ENCODE measurements at places on chromosomes 1 and 21. TPM values are rescaled to one million over a fixed set of nuclear protein-coding genes. Genes with fewer than 3 reads are reported as not detected.

DNA sequence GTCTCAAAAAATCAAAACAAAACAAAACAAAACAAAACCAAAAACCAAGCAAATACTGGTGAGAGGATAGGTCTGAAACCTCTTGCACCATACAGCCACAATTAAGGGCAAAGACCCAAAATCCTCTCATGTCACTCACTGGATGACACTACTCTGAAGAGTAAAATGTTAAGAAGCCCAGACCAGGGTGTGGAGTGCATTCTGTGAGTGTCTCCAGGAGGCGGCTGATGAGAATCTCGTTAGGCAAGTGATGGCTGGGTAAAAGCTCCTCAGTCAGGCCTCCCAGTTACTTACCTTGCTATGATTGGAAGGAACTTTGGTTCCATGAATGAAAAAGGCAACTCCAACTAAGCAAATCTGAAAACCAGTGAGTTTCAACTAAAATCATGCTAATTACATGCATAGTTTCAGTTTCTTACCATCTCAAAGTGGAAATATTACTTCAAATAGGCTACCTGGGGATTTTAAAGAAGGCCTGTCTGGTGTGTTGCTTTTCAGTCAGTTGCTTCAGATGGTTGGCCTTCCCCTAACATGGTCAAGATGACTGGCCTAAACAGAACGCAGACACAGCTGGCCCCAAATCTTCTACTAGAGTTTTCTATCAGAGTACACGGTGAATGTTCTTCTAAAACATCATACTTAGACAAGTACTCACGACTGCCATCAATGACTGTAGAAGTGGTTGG is 95.1 kb downstream of the KIAA0319L start:
- no peak for DNase-seq

- no peak for DNase-seq
Observed at GRCh38 chr21:43313939-43314405, 113.0 kb downstream of the SIK1 start.

DNA sequence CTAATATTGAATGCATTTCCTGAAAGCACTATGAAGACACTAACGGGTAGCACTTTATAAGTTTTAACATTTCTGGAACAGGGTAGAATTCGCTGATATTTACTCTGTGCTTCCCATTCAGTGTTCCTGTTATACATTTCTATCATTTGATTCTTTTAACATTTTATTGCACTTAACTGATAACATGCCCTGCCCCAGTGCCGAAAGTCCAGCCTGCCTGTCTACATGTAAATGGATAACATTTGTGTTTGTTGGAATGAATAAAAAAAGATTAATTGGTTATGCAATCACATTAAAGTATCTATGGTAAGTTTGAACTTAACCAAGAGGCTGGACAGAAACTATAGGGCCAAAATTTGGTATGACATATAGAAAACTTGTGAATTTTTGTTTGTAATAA is 790.5 kb upstream of the TPTE start:
- DNase-seq = no peak

GRCh38 chr1:162299018-162299417 is 77.6 kb downstream of the SPATA46 start:
- DNase-seq = no peak

GRCh38 chr1:114224196-114224907 is 70.7 kb upstream of the SYT6 start:
- no peak for DNase-seq

GRCh38 chr1:58162952-58163550 is 383.5 kb downstream of the OMA1 start:
- no peak for DNase-seq

GRCh38 chr1:88800382-88801051 is 90.8 kb downstream of the GTF2B start:
- no peak for DNase-seq

DNA sequence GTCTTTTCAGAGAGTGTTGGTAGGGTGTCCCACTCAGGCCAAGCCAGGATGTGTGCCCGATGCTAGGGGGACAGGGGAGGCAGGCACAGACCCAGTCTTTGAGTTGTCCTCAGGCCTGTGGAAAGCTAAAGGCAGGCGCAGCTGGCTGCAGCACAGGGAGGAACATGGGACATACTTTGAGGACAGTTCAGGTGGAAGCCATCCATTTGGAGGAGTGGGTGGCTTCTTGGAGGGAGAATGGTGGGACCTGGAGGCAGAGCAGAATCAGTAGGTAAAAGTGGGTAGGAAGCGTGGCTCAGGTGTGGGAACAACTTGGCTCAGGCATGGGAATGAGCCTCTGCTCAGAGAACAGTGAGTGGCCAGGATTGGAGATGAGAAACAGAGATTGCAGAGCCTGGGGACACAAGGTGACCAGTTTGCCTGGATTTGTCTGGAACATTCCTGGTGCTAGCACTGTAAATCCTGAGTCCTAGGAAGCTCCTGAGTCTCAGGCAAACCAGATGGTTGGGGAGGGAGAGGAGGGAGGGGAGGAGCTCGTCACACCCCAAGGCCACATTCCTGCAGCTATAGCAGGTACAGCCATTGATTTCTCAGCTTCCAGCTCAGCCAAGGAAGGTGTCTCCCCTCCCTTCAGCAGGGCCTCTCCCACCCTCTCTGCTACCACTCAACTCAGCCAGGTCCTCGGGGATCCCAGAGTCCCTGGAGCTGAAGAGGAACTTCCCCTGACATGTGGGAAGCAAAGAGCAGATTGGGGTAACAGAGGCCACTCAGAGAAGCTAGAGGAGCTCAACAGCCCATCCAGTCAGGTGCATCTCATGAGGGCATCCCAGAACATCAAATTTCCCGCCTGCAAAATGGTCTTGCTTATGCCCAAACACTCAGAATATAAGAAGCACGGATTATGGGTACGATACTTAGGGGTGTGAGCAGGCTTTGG is 65.2 kb upstream of the TINAGL1 start:
- no peak for DNase-seq

GRCh38 chr21:46172863-46173528 is 11.3 kb downstream of the SPATC1L start:
- DNase-seq = no peak

DNA sequence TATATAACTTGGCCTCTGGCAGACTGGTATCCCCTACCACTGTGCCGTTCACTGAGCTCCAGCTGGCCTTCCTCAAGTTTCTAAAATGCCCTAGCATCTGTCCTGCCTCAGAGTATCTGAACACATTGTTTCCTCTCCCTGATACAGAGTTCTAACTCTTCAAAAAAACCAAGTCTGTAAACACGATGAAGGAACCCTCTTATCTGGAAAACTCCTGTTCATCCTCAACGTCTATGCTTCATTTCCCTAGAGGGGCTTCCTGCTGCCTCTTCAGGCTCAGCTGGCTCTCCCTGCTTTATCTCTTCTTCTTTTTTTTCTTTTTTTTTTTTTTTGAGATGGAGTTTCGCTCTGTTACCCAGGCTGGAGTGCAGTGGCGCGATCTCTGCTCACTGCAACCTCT is 5.6 kb downstream of the BSDC1 start:
- DNase-seq = no peak

CR1L gene
- total RNA-seq = 0.60 TPM

IER5 gene
- total RNA-seq = 155 TPM

LRRC7 gene
- not detected for total RNA-seq

KCNH1 gene
- total RNA-seq = not detected
